ENCODE measurements at places on chromosomes 7 and 10.

- no peak for DNase-seq
Measured at GRCh38 chr7:29588900-29589696, 25.5 kb downstream of the PRR15 start.

GRCh38 chr7:9083837-9084236 lies 650.4 kb downstream of the NXPH1 start:
- no peak for DNase-seq

DNA sequence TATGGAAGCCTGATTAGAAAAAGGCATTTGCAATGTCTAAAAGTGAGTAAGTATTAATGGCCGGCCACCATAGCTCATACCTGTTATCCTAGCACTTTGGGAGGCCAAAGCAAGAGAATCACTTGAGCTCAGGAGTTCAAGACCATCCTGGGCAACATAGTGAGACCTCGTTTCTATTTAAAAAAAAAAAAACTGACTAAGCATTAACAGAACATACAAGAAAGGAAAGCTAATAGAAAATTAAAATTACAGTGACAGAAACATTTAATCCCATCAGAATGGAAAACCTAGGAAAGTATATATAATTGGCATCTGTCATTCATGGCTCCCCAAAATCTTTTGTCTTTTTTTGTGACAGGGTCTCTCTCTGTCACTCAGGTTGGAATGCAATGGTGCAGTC lies 55.9 kb downstream of the AOC1 start:
- DNase-seq: no peak

GRCh38 chr7:711093-711921 lies 15.2 kb upstream of the DNAAF5 start:
- DNase-seq: no peak

DNA sequence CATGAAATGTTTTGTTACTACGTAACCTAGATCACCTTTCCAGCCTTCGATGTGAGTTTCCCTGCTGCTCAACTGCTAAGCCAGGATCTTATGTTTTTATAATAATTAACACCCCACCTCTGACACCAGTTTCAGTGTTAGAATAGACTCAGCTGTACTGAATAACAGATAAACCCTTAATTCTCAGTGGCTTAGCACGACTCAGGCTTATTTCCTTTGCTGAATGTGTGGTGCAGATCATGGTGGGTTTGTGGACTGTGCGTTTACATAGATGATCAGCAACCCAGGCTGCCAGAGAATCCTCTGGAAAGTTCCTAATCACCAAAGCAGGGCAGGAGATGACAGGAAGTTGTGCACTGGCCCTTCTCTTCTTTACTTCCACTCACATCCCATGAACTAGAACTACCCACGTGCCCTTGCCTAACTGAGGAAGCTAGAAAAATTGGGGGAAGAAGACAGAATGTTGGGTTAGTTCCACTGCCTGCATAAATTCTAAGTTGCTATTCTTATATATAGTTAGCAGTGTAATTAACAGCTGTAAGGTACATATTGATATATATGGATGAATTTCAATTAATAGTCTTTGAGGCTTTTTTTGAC lies 111.8 kb downstream of the MAPK8 start:
- DNase-seq: no peak

GRCh38 chr7:84399661-84400060 lies 205.1 kb upstream of the SEMA3A start:
- DNase-seq: no peak

GRCh38 chr7:54080525-54080924 lies 461.6 kb upstream of the VSTM2A start:
- no peak for DNase-seq

DNA sequence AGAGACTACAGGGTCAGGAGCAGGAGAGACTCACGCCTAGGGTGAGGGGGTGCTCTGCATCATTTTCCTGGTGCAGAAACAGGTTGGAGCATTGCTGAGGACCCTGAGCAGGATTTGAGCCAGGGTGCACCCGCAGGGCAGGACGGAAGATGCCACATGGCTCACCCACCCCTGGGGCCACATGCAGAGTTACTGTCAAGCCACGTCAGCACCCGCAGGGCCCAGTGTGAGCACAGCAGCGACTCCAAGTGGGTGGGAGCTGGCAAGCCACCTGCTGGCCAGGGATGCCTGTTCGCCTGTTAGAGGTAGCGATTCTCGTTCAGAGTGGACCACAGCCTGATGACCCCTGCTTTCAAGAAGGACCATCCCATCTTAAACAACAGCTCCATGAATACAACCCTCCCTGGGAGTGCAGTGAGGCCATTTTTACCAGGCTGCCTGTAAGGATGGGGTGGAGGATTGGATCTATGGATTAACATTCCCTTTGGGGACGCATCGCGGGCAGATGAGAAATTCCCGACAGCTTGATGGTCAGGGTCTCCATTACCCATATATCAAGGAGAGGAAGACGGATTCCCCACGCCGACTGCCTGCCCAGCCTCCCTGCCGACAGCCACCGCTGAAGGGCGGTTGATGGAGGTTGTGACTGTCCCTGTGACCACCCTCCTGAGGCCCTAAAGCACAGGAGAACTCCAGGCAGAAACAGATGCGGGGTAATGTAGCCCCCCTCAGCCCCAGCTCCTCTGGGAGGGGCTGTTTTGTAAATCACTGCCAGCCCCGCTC lies 101.1 kb upstream of the RET start:
- DNase-seq: no peak

DNA sequence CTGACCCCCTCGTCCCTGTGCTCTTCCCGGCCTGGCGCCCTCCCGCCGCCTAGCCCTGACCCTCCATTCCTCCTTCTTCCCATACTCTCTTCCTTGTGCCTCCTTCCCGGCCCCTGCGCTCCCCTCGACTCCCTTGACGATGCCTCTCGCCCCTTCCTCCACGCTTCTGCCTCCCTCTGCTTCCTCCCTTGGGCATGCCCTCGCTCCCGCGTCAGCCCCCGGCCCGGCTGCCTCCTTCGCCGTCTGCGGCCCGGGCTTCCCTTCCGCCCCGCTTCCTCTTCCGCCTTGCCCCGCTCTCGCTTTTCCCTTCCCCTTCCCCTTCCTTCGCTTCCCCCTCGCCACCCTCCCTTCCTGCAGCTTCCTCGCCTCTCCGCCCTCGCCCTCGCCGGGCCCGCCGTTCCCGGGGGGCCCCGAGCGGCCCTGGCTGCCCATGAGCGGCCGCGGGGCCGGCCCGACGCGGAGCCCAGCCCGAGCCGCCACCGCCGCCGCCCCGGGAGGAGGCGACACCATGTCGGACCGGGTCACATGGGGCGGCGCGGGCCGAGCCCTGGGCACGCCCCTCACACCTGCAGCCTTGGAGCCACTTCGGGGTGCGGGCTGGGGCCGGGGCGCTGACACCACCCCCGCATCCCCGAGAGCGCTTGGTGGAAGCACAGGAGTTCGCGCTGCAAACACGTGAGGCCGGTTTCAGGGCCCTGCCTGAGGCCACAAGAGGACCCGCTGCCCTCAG lies at the start of gene FBXW4:
TSS of gene FBXW4 (minus strand) at position 497 of the 730 bp plus-strand sequence. CDS start at position 432, 65 bp downstream.
- peak; percentile 59 for DNase-seq

GRCh38 chr10:16902606-16903005 lies 85.4 kb upstream of the RSU1 start:
- DNase-seq: no peak

DNA sequence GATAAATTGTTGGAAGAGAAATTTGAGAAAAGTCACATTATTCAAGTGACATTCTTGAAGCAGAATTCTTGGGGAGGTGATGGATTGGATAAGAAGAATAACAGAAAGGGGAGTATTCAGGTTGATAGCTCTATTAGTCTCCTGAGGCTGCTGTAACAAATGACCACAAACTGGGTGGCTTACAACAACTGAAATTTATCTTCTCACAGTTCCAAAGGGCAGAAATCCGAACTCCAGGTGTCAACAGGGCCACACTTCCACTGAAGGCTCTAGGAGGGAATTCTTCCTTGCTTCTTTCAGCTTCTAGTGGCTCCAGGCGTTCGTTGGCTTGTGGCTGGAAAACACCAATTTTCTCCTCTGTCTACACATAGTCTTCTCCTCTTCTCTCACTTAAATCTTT lies 99.8 kb downstream of the TES start:
- DNase-seq: no peak

GRCh38 chr7:146054909-146055308 lies 61.7 kb upstream of the CNTNAP2 start:
- DNase-seq: no peak

GRCh38 chr10:21529032-21529910 lies 3.8 kb upstream of the SKIDA1 start:
- no peak for DNase-seq

GRCh38 chr7:50662996-50663395 lies 97.8 kb upstream of the DDC start:
- no peak for DNase-seq

DNA sequence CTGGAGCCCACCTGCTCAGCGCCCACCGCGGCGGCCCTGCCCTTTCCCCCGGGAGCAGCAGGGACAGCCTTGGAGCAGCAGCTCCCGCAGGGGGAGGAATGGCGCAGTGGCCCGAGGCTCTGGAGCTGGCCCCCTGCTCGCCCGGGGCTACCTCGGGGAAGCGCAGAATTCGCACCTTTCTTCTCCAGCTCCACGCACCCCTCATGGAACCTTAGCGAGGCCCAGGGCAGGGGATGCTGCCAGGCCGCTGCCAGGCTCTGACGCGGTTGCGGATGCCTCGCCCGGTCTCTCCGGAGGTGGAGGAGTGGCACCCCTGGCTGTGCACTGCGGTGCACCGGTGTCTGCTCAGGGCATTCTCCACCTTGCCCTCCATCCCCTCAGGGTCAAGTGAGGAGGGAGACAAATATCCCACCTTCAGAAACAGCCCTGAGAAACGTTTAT lies 84.9 kb upstream of the MKI67 start:
- no peak for DNase-seq

- DNase-seq: no peak
Measured at GRCh38 chr7:115410434-115410820, 488.5 kb downstream of the MDFIC start.

DNA sequence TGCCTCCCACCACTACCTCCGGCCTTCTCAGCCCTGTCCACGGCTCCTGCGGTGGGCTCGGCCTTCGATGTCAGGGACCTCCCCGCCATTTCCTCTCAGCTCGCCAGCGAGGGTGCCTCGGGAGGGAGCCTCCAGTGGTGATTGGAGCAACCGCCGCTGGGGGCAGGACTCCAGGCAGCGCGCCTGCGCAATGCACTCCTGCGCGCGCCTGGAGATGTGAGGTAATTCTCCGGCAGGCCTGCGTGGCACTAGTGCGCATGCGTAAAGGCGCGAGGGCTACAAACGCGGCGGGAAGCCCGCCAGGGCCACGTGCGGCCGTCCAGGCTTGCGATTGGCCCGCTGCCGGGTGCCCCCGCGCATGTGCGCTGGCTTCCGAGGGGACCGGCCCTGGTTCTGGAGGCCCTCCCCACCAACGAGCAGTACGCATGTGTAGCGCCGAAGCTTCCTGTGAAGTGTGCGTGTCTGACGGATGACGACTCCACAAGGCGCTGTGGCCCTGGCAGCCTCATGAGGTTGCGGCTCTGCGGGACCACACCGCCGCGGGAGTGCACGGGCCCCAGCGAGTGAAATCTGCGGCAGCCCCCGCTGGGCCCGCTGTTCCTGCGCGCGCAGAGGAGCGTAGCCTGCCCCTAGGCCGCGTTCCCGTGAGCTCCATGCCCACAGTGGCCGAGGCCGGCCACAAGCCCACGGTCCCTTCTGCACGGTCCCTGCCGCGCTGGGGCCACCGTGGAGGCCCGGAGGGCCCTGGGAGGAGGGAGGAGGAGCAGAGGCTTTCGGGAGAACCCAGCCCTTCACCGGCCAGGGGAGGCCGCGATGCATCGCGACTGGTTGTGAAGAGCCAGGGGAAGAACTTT lies at the start of gene SYCE1:
TSS of gene SYCE1 (minus strand) at position 143 of the 854 bp plus-strand sequence. CDS start at position 89, 54 bp downstream.
- no peak for DNase-seq
